Stimulated activated CD8-positive, alpha-beta memory T cell treated with anti-CD3 and anti-CD28 coated beads, Interleukin-4, amount 100 ng/mL, for 1 hour (primary cell): ENCODE measurements at places on chromosomes 2 and 18.

DNA sequence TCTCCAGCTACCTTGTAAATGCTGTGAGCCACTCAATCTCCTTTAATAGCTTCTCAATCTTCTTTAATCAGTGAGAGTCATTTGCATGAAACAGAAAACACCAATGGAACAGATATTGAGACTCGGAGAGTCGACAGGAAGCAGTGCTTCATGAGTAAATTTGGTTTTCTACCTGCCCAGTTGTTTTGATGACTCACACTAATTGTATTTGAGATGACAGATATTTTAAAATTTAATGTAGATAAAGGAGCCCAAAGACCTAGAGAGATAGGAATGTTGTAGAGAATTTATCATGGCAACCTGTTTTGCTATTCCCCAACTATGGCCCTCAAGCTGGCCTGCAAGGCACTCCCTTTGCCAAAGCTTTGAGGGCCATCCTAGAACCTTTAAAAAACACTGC is 119.1 kb downstream of the CDC42EP3 start:
- DNase-seq, result no peak

DNA sequence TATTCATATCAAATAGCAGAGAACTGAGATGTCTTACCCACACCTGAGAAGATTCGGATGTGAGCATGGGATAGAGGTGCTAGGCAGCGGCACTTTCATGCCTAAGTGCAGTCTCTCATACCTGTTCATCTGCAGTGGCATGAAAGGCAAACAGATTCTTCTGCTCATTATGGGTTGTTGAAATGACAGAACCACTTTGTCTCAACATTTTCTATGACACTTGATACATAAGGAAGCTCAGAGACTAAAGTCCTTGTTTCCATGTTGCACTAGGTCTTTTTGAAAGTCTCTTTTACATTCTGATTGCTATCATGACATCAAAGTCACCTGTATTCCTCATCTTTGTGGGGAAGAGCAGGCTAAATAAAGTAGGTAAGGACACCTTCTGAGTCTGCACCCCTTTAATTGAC is 8.0 kb upstream of the SCN1A start:
- no peak for DNase-seq

DNA sequence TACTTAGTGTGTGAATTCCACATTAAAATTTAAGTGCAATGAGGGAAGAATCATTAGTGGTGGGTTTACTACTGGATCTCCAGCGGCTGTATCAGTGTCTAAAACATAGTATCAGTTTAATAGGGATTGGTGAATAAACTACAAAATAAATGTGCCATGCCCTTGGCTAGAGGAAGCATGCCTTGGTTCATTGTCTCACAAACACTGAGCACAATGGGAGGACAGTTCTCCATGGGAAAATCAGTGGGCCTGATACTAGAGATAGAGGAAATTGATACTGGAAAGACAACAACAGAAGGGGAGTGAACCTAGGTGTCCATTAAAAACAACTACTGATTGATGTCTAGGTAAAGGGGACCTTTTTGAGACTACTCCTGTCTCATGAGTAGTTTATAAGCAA is 971.6 kb downstream of the SUCLG1 start:
- no peak for DNase-seq

DNA sequence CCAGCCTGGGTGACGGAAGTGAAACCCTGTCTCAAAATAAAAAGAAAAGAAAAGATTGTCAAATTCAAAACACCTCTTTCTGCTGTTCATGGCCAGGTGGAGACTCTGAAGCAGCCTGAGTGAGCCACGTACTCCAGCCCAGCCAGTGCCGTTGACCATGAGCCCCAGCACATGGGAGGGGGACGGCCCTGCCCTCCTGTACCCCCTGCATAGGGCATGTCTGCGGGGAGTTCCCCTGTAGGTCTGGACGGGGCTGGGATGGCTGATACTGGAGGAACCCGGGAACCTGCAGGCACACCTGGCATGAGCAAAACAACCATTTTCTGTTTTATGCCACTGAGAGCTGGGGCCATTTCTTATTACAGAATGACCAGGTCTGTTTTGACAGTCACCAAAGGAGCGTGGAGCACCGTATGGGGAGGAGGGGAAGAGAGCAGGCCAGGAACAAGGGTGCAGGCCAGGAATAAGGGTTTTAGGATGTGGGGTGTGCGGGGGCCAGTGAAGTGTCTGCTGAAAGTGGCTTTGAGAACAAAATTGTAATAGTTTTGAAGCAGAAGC is 30.1 kb downstream of the TMEM18 start:
- no peak for DNase-seq

DNA sequence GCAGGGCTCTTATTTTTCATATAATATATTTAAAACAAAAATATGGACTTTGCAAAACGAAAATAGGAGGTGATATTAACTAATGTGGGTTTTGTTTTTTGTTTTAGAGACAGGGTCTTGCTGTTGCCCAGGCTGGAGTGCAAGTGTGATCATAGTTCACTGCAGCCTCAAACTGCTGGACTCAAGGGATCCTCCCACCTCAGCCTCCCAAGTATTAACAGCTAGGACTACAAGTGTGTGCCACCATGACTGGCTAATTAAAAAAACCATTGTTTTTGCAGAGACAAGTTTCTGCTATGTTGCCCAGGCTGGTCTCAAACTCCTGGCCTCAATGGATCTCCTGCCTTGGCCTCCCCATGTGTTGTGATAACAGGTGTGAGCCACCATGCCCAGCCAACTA is 70.4 kb upstream of the FZD5 start:
- no peak for DNase-seq

DNA sequence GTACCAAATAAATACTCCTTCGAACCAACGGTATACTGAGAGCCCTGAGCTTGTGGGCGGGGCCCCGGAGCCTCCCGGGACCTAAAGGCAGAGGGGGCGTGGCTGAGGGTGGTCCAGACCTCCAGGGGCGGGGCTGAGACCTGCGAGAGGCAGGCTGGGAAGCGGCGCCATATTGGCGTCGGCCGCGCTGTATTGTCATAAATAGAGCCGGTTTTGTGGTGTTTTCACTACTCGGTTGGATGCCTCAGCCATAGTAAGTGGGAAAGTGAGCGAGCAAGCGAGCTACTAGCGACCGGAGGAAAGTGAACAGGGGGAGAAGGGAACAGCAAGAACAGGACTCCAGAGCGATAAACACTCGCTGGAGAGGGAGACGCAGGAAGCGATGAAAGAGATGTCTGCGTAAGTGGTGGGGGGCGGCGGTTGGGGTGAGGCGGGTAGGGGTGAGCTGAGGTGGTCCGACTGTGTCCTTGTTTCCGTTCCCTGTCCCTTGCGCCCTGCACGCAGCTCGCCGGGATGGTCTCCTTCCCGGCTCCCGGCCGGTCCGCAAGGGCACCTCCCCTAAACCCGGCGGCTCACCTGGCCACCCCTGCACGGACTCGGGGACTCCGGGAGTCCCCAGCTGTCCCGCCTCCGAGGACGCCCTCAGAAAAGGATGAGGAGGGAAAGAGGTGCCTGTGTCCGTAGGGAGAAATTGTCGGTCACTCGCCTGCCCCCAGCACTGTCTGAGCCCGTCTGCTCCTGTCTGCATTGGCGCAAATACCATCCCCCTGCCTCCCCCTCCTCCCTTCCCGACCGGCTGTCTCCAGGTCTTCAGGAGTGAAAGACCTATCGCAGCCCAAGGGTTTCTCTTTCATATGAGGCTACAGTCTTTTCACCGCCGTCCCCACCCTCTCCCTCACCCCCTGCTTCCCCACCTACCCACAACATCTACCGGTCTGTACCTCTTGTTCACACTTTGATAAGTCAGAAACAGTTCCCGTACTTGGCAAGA is at the start of gene PAPOLG:
Gene PAPOLG, plus strand, starts transcription at position 172 of the 991 bp plus-strand sequence. Its CDS starts 211 bp downstream, at position 383.
- DNase-seq, result peak; percentile 94

DNA sequence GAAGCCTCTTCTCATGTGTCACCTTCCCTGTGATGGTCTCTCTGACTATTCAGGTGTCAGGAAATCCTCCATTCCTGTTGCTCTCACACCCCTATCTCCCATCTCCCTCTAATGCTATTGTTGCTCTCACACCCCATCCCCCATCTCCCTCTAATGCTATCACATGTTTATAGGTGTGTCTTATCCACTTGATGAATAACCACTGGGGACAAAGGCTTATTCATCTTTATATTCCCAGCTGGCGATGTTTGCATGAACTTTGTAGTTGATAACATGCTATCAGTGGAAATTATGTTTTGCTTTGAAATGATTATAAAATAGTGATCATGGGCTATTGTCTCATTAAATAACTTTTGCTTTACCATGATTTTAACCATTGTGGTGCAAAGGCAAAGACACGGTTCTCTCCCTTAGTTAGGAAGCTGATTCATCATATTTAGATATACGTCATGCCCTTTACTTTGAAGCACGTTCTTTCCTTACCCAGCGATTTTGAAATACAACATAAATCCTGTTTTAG is 220.5 kb downstream of the PMAIP1 start:
- no peak for DNase-seq

- DNase-seq, result no peak
Measured at GRCh38 chr18:8254654-8255053, 354.6 kb upstream of the RAB12 start.

DNA sequence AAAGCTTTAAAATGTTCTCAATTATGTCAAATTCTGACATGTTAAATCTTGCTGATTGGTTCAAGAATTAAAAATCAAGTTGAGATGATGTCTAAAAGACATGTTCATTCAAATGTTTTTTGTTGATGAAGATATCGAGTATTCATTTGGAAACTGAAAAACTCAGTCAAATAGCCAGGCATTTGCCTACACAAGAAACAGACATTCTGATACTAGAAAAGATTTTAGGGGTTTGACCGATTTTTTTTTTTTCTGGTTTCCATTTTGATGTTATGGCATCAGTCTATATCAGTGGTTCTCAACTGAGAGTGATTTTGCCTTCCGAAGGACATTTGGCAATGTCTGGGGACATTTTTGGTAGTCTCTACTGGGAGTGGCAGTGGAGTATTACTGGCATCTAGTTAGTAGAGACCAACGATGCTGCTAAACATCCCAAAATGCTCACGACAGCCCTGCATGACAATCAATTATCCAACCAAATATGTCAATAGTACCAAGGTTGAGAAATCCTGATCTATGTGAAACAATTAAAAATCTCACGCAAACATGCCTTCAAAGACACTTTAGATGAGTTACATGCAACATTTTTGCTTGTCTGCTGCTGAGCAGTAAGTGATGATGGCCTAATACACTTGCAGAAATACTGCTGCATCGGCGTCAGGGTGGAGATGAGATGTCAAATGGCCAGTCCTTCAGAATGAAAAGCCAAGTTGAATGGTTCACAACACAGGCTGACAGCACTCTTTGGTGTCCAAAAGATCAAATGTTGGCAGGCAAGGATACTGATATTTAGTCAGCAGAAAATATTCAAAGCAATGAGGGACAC is 12.5 kb downstream of the RASGRP3 start:
- DNase-seq, result no peak

DNA sequence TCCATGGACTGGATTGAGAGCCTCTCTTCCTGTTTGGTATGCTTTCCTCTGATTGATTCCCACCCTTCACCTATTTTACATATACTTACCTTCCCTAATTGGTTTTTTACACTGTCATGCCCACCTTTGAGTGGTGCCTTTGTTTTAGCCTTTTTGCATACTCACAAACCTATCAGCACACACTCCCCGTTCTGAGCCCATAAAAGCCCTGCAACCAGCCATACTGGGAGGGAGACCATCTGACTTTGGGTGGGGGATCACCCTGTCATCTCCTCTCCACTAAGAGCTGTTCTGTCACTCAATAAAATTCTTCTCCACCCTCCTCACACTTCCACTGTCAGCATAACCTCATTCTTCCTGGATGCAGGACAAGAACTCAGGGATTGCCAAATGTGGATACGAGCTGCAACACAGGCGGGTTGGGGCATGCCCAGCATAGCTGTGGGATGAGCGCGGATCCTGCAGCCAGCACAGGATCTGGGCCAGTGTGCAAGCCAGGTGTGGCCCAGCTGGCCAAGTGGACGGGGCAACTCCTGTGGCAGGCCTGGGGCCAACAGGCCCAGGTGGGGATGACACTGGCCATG is 9.4 kb upstream of the MOB1A start:
- no peak for DNase-seq

DNA sequence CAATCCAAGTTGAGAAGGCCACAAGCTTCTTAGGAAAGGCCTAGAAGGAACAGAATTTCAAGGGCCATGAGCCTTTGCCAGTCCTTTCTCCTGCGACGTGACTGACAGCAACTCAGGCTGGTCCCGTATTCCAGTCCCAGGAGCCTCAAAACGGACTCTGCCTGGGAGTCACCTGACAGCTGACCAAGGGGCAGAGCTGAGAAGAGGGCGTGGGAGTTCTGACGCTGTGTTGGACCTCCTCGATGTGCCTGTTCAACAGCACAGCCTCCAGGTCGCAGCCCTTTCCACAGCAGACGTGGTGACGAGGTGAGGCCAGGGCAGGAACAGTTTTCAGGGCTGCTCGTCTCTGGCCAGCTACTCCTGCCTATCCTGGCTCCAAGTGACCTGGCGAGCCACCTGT is 37.6 kb downstream of the CENPO start:
- no peak for DNase-seq

DNA sequence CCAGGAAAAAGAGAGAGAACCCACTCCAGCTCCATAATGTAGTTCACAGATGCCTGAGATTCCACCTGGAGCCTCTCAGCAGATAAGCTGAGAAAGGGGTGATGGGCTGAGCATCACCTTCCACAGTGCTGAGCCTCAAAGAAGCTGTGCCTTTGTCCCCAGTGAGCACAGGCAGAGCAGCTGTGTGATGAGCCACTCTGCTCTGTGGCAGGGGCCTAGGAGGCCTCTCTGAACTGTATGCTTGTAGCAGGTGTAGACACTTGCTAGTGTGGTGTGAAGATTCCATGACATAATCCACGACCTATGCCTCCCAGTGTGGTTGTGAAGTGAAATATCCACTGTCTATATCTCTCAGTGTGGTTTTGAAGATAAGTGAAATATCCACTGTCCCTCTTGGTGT is 70.4 kb upstream of the MGAT4A start:
- DNase-seq, result no peak

GRCh38 chr2:170492010-170492409 is 223.1 kb upstream of the SP5 start:
- no peak for DNase-seq

- DNase-seq, result no peak
Measured at GRCh38 chr2:20125616-20126015, 74.2 kb upstream of the LAPTM4A start.

DNA sequence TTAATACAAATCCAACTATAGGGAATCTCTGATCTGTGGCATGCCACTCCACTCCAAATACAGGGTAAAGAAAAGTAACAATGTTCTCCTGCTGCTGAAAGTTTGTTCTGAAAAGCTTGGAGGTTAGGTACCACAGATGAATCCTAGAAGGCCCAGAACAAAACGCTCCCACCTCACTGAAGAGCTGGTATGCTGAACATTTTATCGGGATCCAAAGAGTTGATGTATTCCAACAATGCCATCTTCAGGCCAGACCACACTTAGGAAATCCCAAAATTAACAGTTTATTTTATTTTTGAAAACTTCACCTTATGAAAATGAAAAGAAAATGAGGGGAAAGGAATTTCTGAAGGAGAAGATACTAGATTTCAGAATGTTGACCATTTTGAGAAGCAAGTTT is 145.1 kb upstream of the CDH19 start:
- no peak for DNase-seq
